NCI-H524 (cell line): ENCODE measurements at places on chromosomes 13 and 19.

GRCh38 chr13:44735806-44736205 is 159.7 kb upstream of the TSC22D1 start:
- no peak for DNase-seq

DNA sequence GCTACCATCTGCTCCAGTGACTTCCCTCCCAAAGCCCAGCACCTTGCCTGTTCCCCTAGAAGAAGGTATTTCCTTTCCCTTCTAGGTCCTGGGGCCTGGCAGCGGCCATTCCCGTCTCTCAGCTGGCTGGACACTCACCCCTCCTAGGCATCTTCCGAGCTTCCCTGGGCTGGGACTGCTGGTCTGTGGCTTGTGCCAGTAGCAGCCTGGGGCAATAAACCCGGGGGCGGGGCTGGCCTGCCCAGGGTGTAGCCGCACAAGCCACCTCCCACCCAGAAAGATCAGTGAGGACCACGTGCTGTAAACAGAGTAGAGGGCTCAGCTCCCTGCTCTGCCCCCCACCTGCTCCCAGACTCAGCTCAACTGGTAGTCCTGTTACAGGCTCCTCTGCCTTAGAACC is 15.0 kb downstream of the LIPE start:
- DNase-seq = peak; percentile 26

DNA sequence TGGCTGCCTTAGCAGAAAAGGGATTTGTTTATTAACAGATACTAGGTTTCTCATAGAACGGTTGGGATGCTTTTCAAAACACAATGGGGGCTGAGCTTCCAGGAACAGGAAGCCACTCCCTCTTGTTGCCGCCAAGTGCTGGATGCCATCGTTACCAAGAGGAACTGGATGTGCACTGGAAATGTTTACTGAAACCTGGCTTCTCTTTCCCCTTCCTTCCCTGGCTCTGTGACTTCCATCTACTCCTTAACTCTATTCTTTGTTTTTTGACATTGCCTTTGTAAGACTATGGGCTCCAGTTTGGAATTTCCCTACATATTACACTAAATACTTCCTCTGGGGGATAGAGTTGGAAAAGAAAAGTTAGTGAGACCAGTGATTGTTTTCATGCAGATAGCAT is 11.7 kb upstream of the KL start:
- no peak for DNase-seq

- no peak for DNase-seq
Observed at GRCh38 chr13:95678967-95679366, 2.0 kb downstream of the DNAJC3 start.

DNA sequence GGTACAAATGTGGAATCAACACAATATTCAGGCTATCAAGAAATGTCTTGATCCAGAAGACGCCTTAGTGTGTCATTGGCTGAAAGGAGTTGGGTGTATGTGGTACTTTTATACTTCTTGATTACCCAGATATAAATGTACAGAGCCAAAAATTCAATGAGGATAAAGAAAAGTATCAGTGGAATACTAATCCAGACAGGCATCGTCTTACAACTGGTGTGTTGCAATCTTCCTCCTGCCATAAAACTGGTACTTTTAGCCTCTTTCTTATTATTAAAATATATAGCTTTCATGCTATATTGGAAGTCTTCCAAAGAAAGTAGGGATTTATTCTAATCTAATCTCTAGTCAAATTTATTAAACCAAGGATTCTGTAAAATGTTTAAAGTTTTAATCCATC is 388.6 kb upstream of the MIR17HG start:
- no peak for DNase-seq

GRCh38 chr13:98207416-98207815 is 30.3 kb upstream of the RNF113B start:
- DNase-seq = no peak

DNA sequence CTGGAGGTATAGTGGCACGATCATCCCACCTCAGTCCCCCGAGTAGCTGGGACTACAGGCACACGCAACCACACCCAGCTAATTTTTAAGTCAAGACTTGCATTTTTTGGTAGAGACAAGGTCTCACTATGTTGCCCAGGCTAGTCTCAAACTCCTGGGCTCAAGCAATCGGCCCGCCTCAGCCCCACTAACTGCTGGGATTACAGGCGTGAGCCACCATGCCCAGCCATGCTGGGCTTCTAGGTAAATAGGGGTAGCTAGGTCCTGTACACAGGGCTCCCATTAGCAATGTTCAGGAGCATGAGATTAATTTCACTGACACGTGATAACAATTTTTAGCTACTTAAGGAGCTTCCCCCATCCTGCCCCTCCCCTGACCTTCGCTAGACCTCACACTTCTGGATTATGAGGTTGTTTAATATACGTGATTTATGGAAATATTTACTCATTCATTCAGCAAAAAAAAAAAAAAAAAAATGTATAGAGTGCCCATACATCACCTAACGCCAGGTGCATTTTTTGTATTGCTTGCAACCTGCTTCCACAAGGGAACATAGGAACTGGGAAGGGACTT is 19.2 kb downstream of the TMEM272 start:
- DNase-seq = no peak

- no peak for DNase-seq
Observed at GRCh38 chr13:75147946-75148345, 334.0 kb downstream of the TBC1D4 start.

- DNase-seq = no peak
Observed at GRCh38 chr19:29672933-29673336, 7.7 kb downstream of the PLEKHF1 start.

- DNase-seq = no peak
Observed at GRCh38 chr13:112525356-112525945, 62.5 kb downstream of the TUBGCP3 start.

DNA sequence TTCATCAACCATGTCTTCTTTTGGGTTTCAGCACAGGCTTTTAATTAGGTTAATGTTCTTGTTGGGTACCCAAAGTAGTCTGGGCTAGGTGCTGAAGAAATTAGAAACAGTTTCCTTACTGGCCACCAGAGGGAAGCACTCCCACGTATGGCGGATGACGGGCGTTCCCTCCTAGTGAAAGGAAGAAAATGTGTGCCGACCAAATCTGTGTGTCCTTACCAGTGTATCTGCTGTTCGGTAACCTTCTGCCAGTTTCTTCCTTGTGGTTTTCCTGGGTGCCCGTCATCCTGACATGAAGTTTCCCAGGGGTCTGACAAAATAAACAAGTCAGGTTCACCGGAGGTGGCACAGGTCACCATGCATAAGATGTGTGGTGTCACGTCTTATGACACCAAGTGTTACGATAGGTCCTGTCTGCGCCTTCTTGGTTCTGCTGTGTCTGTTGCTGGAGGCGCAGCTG is 6.0 kb upstream of the WDR88 start:
- DNase-seq = peak; percentile 22

GRCh38 chr19:53160350-53160749 is 1.5 kb upstream of the ZNF347 start:
- DNase-seq = no peak

DNA sequence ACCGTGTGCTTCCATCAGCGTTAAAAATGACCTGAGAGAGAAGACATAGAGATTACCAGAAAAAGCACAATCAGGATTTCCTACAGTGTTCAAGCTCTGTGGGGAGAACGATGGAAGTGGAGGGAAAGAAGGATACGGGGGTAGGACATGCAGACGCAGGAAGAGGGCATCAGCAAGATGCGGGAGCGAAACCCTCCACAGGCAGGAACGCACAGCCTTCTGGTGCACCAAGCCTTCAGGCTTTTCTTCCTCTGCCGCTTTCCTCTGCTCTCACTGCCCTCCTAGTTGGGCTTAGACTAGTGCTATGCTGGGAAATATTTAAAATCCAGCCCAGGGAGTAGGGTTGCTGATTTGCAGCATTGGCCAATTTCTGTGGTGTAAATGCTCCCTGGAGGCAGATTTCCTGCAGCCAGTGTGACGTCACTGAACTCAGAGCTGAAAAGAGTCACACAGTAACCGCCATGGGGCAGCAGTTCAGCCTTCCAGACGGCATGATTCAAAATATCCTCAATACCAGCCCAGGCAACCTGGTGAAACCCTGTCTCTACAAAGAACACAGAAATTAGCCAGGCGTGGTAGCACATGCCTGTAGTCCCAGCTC is 205.1 kb upstream of the SOX1 start:
- DNase-seq = no peak

DNA sequence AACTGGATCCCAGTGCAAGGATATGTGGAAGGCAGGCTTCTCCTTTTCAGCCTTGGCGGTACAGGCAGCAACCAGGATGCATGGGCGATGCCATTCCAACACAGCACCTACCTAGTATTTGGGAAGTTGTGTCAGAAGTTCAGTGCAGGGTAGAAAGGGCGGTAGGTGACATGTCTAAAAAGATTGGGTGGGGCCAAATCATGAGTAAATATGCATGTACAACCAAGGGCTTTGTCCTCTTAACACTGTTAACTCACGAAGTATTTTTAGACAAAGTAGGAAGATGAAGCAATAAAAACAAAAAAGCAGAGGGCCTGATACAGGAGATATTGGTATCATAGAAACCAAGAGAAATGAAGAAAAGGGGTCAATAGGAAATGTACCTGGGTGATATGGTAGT is 392.1 kb downstream of the MYO16 start:
- DNase-seq = no peak

DNA sequence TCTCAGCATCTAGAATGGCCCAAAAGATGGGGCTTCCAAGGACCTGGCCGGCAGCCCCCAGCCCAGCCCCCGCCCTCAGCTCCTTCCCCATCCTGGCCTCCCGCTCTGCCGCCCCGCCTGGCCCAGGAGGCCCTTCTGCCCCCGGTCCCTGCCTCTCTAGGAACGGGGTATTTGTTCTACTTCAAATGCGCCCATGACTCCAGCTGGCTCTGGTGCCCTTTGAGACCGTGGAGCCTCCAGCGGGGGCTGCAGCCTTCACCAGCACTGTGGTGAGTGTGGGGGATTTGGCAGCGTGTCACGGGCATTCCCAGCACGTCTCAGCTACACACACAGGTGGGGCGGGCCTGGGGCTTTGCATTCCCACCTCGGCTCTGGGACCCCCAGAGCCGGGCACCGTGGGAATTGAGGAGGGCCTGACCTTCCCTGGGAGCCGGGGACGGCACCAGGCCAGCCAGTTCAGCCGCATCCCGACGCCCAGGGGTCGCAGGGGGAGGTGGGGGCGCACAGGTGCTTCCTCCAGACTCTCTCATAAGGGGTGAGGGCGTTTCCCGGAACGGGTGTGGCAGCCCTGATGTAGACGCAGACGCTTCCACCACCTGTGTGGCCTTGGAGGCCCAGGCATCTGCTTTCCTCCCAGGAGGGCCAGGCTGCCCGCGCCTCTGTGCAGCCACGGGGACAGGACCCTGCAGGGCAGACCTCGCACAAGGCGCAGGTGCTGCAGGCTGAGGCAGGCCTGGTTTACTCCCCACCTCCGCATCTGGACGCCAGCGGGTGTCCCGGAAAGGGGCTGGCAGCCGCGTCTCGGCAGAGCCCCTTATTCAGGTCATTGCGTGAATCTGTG is 947 bp downstream of the ATP4B start:
- no peak for DNase-seq

DNA sequence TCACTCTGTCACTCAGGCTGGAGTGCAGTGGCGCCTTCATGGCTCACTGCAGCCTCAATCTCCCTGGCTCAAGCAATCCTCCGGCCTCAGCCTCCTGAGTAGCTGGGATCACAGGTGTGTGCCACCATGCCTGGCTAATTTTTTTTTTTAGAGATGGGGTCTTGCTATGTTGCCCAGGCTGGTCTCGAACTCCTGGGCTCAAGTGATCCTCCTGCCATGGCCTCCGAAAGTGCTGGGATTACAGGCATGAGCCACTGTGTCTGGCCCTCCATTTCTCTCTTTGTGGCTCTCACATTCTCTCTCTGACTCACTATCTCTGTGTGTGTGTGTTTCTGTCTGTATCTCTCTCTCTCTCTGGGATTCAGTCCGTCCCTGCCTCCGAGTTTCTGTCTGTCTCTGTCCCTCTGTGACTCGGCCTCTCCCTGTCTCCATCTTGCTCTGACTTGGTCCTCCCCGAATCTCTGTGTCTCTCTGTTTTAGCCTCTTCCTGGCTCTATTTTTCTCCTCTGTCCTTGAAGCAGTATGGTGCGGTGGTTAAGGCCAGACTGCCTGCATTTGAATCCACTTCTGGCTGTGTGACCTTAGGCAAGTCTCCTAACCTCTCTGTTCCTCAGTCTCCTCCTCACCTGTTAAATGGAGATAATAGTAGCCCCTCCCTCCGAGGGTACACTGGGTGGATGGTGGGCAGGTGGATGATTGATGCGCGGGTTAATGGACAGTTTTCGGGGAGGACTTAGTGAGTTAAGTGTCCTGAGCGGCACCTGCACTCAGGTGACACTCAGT is 11.0 kb downstream of the MEIS3 start:
- DNase-seq = no peak

DNA sequence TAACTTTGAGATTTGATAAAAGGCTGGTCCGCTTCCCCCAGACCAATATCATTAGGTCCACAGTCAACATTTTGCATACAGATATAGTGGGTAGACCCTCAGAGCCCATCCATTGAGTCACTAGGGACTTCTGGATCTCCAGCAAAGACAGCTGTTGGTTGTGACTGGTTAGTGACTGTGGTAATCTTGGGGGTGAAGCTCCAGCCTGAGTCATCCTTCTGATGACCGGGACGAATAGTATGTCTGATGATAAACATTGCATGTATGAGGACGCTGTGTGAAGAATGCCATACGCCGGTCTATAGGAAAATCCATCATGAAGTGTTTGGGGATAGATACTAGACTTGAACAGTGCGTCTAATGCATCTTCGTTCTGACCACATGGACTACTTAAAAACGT is 307.0 kb downstream of the UQCRFS1 start:
- no peak for DNase-seq

DNA sequence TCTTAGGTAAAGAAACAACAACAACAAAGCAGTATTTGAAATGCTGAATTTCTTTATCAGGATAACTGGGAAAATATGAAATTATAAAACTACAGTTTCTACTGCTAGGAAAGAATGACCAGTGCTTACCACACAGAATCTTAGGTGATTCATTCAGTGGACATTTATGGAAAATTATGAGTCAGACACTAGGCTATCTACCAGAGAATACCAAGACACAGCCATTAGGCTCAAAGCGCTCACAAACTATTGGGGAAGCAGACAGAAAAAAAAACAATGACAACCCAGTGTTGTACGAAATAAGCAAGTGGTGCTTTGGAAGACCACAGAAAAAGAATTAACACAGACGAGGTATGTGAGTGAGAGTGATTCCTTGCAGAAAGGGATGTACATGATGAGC is 1019.5 kb downstream of the PCDH9 start:
- DNase-seq = no peak

GRCh38 chr13:95267662-95268342 is 33.4 kb downstream of the ABCC4 start:
- DNase-seq = peak; percentile 91

DNA sequence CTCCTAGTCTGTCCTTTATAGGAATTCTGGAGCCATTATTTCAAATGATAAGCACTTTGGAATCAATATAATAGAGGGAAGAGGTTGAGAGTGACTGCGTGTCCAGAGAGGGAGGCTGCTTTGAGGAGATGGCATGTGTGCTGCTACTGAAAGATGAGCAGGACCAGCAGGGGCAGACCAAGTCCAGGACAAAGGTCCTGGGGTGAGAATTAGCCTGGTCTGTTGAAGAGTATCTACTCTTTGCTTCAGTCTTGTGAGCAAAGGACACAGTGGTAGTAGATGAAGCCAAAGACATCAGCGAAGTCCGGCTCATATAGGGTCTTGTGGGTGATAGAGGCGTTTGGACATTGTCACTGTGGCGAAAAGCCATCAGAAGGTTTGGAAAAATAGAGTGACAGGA is 21.1 kb downstream of the SGCG start:
- no peak for DNase-seq
